ENCODE measurements at places on chromosomes 6 and 20.

DNA sequence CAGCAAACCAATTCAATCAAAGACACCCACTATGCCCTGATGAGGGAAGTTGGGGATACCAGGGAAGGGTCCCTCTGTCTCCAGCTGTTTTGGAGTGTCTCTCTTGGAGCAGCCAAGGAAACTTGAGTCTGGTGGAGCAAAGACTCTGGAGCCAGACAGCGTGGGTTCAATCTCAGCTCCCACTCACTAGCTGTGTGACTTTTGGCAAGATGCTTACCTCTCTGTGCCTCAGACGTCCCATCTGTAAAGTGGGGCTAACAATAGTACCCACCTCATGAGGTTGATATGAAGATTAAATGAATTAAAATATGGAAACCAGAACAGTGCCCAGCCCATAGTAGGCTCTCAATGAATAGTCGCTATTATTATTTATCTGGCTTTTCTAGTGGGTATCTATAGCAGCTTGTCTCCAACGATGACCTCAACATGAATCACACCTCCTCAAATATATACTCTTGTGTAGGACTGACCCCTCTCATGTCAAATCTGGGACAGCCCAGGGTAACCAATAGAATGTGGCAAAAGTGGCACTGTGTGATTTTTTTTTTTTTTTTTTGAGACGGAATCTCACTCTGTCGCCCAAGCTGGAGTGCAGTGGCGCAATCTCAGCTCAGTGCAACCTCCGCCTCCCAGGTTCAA, 99.2 kb upstream of the FOXP4 start:
- no peak for DNase-seq

DNA sequence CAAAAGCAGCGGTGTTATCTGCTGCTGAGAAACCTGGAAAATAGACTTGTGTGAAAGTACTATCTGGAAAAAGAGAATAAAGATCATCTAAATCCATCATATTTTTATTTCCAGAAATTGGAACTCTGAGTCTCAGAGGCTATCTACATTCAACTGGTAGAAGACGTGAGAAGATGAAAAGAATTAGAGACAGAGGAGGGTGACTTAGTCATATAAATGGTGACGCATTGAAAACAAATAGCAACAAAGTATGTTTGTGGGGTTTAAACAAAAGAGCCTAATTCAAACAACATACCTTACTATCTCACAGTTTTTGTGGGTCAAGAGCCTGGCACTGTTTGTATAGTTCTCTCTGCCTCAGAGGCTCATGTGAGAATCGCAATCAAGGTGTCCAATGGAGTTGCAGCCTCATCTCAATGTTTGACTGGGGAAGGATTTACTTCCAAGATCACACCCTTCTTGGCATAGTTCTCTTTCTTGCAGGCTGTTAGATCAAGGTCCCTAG, 757.1 kb upstream of the SLC35B3 start:
- DNase-seq = no peak

- no peak for DNase-seq
These were observed 53.5 kb downstream of the TRPC4AP start for GRCh38 chr20:35039146-35039545.

GRCh38 chr6:83169511-83169910, 23.6 kb downstream of the PGM3 start:
- DNase-seq = no peak

GRCh38 chr6:143607974-143608373, 69.8 kb upstream of the PHACTR2 start:
- DNase-seq = no peak

DNA sequence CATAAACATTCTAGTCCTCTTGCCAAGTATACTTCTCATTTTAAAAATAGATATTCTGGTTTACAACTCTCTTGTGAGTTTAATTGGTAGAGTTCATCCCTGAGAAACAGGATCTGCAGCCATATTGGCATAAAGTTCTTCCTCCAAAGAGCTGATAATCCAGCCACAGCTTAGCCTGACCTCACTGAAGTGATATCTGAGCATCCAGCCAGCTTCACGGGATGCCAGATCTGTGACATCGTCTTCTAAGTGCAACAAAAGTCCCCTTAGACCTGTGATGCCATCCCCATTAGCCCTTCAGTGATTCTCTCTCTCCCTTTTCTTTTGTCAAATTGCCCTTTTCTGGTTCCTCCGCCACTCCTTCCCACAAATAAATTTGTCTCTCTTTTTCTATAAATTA, 180.6 kb upstream of the STXBP5 start:
- DNase-seq = no peak

GRCh38 chr6:124974771-124975377, 12.6 kb downstream of the RNF217 start:
- no peak for DNase-seq

- no peak for DNase-seq
These were observed 11.8 kb upstream of the STXBP5 start for GRCh38 chr6:147192278-147192911.

DNA sequence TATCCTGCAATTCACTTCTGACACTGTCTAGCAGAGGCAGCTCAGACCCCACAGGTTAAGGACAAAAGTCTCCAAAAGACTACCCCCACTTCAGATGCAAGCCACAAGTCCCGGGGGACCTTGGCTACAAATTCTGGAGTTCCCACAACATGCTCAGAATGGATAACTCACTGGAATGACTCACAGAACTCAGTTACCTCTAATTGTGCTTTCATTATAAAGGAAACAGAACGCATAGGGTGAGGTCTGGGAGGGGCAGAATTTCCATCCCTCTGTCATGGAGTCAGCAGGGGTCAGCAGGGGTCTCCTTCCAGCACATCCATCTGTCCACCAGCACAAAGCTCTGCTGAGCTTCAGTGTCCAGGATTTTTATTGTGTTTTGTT, 184.2 kb downstream of the CDH4 start:
- DNase-seq = no peak

DNA sequence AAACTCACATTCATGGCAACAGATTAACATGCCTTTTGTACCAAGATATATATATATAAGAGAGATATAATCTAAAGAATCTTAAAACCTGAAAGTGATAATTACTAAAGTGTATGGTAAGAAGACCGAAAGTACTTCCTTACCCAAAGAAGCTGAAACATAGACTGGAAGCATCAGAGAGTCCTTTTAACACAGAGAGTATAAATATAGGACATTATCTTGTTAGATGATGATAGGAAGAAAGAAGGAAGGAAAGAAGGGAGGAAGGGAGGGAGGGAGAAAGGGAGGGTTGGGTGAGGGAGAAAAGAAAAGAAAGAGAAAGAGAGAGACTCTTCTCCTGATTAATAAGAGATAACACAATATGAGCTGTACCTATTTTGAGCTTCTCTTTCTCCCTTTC, 68.2 kb downstream of the PHIP start:
- no peak for DNase-seq

Measured in stimulated activated naive CD4-positive, alpha-beta T cell (primary cell).